ENCODE measurements at places on chromosomes 5 and 9.

- DNase-seq = peak; percentile 2
Observed at GRCh38 chr5:167049043-167049663, 1242.3 kb upstream of the WWC1 start.

DNA sequence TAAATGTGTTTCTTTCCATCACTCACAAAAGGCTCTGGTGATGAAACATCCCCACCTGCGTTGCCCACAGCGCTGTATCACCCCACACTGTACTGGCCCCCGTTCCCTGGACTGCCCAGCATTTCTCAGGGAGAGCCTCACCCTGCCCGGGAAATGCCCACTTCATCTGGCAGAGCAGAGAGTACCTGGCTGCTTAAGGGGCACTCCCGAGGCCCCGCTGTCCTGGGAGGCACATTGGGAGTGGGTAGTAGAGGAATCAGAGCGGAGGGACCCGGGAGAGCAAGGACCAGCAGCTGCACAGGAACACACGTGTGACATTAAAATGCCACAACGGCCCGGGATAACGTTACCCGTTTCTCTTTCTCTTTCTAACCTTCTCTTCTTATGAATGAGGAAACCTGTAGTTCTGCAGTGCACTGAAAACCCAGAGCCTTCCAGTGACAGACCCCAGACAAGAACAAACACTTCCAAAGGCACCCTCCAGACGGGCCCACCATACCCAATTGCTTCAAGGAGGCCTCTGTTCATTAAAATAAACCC is 110.0 kb downstream of the ROR2 start:
- DNase-seq = no peak

DNA sequence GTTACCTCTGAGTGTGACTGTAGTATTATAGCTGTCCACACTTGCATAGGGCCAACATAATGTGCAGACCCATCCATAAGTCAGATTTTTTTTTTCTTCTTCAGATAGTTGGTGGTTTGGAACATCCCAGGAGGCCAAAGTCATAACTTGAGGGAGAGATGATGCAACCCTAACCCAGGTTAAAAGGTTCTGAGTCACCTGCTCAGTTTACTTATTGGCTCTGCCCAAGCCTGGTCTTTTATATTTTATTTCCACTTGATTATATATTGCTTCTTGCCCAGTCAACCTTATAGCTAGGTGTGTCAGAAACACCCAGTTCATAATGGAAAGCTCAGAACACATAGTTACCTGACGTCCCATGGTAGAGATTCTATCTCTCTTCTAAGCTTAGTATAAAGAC is 113.1 kb upstream of the PCSK1 start:
- DNase-seq = no peak

DNA sequence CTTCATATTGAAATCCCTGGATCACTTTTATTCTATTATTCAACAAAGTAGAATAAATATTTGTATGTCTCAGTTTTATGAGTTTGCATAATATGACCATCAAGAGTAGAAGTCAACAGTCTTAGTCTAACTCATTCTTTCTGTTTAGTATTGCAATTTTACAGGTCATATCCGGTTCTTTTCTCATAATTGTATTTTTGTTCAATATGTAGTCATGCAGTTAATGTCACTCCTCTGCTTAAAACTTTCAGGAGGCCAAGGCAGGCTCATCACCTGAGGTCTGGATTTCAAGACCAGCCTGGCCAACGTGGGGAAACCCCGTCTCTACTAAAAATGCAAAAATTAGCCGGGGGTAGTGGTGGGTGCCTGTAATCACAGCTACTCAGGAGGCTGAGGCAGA is 148.4 kb upstream of the TRPM3 start:
- DNase-seq = no peak

DNA sequence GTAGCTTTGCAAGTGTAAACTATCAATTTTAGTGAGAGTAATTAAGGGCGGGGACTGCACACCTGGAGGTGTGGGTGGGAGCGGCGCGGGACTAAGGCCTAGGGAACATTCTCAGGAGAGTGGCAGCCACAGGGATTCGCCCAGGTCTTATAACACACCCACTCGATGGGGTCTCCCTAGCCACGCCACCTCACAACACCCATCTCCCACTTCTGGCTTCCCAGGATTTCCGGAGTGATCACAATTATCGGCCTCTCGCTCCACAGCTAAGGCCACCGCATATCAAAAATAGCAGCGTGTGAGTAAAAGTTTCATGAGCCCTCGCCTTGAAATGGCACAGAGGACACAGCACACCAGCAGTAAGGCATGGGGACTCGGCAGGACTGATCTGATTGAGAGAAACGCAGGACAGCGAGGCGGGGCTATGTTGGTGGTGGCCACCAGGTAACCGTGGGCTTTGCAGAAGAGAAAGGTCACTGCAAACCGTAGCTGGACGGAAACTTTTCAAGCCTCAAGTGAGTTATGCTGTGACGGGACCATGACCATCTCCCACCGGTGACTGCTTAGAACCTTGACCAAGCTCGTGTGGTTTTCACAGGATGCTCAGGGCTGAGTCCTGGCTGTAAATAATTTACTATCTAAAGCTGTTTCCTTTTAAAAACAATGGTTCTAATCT is 1.1 kb upstream of the LPAR1 start:
- no peak for DNase-seq

DNA sequence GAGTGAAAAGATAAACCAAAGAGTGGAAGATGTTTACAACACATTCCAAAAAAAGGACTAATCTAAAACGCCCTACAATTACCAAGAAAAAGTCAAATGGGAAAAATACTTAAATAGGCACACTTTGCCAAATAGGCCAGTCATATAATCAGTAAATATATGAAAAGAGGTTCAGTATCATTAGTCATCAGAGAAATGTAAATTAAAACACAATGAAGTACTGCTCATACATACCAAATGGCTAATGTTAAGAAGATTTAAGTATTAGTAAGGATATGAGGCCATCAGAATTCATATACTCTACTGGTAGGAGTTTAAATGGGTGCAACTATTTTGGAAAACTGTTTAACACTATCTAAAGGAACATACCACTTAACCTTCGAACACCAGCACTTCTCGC is 47.6 kb downstream of the ZDHHC21 start:
- no peak for DNase-seq

- no peak for DNase-seq
Observed at GRCh38 chr5:95667061-95667618, 15.7 kb downstream of the SPATA9 start.

- DNase-seq = no peak
Observed at GRCh38 chr5:84622461-84622860, 237.8 kb upstream of the EDIL3 start.

DNA sequence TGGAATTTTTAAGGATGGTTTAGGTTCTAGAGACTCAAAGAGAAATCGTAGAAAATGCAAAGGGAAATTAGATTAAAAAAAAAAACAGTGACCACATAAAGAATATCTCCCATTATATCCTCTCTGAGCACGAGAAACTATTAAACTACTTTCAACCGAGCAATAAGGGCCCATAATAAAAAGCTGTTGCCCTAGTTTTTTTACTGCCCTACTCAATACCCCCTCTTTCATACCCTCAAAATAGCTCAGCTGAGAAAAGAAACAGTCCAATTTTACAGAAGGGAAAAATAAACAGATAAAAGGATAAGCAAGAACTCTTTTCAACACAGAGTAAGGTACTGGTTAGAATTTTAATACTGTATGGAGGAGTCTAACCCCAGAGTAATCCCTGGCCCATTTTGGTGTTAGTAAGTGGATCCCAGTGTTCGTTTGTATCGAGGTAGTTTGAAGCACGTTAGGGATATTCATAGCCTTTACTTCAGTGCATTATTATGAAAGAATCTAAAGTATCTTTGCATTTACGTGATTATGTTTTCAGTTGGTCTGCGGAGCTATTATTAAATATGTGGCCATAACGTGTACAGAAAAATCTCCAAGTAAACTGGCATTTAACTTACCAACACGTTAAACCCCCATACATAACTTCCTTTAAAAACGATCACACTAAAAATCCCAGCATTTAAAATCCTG is 980 bp upstream of the RHOBTB3 start:
- no peak for DNase-seq

- no peak for DNase-seq
Observed at GRCh38 chr5:17816944-17817343, 182.7 kb downstream of the TAF11L14 start.

GRCh38 chr5:51621156-51621555 is 237.9 kb downstream of the ISL1 start:
- no peak for DNase-seq

GRCh38 chr9:105881021-105881420 is 186.7 kb downstream of the TMEM38B start:
- no peak for DNase-seq

GRCh38 chr5:136458481-136458880 is 93.1 kb upstream of the TRPC7 start:
- no peak for DNase-seq

DNA sequence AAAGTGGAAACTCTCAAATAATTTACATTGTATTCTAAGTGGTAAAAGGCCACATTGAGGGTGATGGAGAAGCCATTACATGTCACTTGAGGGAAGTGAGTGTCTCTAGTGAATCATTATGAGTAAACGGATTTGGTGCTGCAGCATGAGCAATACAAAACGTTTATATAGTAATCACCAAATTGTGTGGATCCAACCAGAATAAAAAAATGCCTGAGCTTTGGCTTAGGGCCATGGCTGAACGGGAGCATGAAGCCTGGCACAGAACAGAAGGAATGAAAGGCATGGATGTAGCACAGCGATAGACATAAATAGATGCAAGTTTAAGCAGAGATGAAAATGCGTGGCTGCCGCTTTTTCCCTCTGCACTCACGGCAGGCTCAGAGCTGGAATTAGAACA is 58.3 kb downstream of the PTTG1 start:
- DNase-seq = no peak

GRCh38 chr5:91888810-91889209 is 505.7 kb upstream of the ARRDC3 start:
- DNase-seq = no peak

DNA sequence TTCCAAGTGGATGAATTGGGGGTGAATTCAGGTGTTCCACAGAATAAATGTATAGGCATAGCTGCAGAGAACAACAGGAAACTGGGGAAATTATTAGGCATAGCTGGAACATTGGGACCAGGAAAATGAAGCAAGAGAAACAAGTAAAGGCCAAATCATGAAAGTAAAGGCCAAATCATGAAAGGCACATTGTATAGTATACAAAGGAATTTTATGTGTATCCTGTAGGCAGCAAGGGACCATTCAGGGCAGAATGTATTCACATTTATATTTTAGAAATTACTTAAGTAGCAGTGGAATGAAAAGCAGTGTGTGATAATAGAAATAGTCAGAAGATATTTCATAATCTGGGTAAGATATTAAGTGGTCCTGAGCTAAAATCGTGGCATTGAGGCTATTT is 127.3 kb upstream of the GRHPR start:
- DNase-seq = no peak

GRCh38 chr9:113887436-113887835 is 11.3 kb downstream of the ZNF618 start:
- no peak for DNase-seq

- DNase-seq = no peak
Observed at GRCh38 chr5:178155065-178155464, 1.4 kb upstream of the NHP2 start.

- DNase-seq = no peak
Observed at GRCh38 chr5:112570708-112571444, 151.8 kb upstream of the EPB41L4A start.

- no peak for DNase-seq
Observed at GRCh38 chr5:21810737-21811316, 1042.3 kb downstream of the CDH12 start.

GRCh38 chr5:98727686-98728085 is 45.8 kb upstream of the RGMB start:
- DNase-seq = no peak

- no peak for DNase-seq
Observed at GRCh38 chr5:176743136-176743861, 67.1 kb upstream of the UNC5A start.

GRCh38 chr5:110063640-110064602 is 374.2 kb downstream of the MAN2A1 start:
- DNase-seq = no peak

DNA sequence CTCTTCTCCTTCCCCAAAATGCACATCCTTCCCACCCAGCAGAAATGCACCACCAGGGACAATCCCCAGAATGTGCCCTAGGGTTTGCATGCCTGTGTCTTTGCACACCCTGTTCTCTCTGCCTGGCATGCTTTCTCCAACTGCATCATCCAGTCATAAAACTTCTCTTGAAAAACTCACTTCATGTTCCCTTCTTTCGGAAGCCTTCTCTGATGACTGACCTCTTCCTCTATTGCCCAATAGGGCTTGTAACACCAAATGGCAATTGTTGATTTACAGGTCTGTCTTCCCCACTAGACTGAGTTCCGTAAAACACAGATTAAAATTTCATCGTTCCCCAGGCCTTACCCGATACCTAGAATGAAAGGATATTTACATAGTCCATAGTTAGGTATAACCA is 83.1 kb upstream of the SPOCK1 start:
- DNase-seq = no peak

DNA sequence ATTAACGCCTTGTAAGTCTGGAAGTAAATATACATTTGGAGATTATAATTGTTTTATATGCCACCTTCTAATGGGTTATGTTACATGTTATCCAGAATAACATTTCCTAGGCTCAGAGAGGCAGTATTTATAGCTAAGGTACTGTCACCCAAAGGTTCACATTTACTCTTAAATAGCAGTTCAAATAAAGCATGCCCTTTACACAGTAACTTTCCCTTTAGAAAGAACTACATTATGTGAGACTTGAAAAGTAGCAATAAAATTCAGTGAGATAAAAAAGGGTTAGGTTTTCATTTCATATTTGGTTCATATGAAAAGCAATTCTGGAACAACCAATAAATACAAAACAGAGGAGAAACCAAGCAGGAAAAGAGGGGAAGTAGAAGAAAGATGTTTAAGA is 35.1 kb downstream of the SKIC3 start:
- DNase-seq = no peak

GRCh38 chr9:27925815-27926214 is 352.5 kb upstream of the C9orf72 start:
- DNase-seq = no peak

DNA sequence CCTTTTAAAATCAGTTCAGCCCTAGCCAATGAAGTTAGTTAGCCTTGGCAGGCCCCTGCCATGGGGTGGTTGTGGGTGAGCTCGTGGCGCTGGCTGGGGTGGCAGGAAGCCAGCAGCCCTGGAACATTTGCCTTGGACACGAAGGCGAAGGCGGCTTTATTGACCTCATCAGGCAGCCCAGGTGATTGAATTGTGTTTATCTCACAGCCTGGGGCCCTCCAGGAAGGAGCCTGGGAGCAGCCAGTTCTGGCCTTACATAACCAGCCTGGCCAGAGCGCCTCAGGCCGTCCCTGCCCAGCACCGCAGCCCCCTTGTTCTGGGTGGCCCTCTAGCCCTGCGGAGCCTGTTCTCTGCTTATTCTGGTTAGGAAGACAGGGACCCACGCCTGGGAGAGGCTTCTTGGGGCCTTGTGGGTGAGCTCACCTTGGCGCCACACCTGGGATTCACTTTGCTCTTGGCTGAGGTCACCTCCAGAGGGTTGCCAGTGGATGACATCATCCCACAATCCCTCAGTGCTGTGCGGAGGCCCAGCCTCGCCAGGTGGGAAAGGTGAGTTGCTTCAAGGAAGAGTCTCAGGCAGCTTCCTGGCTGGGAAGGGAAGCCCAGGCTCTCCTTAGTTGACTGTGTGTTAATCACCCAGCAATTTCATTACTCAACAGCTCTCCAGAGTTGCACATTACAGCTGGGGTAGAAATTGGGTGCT is 54.4 kb upstream of the RPL26L1 start:
- no peak for DNase-seq

All from stimulated activated CD4-positive, alpha-beta T cell treated with anti-CD3 and anti-CD28 coated beads, Interleukin-15, amount 100 ng/mL, for 24 hours (primary cell).